Stomach (tissue), 19 donors: ENCODE measurements at places on chromosomes 7 and 10. TPM values are rescaled to one million over a fixed set of nuclear protein-coding genes. Genes with fewer than 3 reads are reported as not detected.

The GSTK1 gene
- 141 TPM for polyA plus RNA-seq

The FBXO24 gene
- 0.44 TPM for polyA plus RNA-seq

The GIMAP4 gene
- polyA plus RNA-seq, result 11.2 TPM

DNA sequence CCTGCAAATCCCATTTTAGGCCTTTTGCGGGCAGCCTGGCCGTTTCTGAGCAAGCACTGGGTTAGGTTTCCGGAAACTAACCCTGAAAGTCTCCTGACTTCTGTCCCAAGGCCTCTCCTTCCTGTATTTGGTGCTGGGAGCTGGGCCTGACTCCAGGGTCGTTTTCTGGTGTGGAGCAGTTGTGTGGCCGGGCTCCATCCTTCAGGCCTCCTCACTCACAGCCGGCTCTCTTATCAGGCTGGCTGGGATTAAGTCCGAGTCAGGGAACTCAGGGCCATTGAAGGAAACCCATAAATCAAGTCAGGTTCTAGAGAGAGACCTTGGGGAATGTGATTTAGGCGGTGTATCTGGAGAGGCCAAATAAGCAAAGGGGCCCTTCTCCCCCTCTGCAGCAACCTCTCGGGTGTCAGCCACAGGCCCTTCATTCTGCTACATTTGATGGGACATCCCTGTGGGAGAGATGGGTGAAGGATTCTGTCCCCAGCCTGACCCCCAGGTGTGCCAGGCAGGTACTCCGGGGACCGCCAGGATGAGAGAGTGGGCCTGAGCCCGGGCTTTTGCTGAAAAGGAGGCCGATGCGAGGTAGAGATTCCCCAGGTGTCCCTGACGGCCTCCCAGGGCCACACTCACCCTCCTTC, 3.3 kb downstream of the GATA3 start:
- H3K4me3 ChIP-seq, result no peak overlapping the region
- peaks cover 29% of the 10 kb centered on the region for H3K4me1 ChIP-seq
- no peak for DNase-seq
- peaks cover 24% of the 10 kb centered on the region for H3K27me3 ChIP-seq
- no peaks in the 10 kb centered on the region for H3K36me3 ChIP-seq

DNA sequence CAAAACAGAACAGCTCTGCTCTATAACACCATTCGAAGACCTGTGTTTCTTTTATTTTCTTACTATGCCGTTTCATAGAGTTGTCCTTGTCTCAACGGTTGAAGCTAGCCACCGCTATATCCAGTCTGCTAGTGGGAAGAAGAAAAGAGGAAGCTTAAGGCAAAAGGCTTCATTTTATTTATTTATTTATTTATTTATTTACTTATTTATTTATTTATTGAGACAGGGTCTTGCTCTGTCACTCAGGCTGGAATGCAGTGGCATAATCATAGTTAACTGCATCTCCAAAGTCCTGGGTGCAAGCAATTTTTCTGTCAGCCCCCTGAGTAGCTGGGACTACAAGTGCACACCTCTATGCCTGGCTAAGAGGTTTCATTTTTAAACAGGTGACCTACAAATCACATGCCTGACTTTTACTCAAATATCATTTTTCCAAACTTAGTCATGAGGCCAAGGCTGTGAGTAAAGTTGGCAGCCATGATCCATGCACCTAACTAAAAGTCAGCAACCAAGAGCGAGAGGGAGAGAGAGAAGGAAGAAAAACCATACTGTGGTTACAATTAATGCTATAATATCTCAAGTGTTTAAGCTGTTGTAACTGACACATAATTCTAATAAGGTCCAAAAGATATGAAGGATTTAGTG, 1305.3 kb upstream of the LRRTM3 start:
- no peak overlapping the region for H3K27ac ChIP-seq
- DNase-seq, result no peak
- H3K4me3 ChIP-seq, result no peak overlapping the region
- no peaks in the 10 kb centered on the region for H3K27me3 ChIP-seq
- H3K4me1 ChIP-seq, result no peaks in the 10 kb centered on the region

- DNase-seq, result peak; percentile 87
- no peaks in the 10 kb centered on the region for H3K4me1 ChIP-seq
- no peak overlapping the region for H3K27ac ChIP-seq
Observed at GRCh38 chr10:3131098-3131497, 41.5 kb downstream of the PITRM1 start.

GRCh38 chr10:58575491-58575890, 62.8 kb downstream of the BICC1 start:
- H3K4me3 ChIP-seq, result no peak overlapping the region
- no peaks in the 10 kb centered on the region for H3K27me3 ChIP-seq
- H3K4me1 ChIP-seq, result peaks cover 14% of the 10 kb centered on the region
- no peak for DNase-seq
- no peaks in the 10 kb centered on the region for H3K36me3 ChIP-seq

DNA sequence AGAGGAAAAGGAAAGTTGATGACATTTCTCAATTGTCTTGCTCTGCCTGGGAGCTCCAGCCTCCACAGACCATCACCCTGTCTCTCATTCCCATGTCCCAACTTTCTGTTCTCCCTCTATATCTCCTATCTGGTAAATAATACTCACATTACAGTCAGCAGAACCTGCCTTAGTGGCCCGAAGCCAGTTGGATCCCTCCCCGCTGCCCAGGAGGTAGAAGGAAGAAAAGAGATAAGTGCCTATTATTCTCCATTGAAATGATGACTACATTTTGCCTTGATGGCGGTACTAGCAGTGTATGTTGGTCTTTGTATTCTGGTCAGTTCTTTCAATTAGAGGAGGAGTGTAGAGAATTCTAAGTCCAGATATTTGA, 91.9 kb downstream of the CSTF2T start:
- H3K36me3 ChIP-seq, result no peaks in the 10 kb centered on the region
- H3K4me3 ChIP-seq, result no peak overlapping the region
- no peak for DNase-seq
- no peaks in the 10 kb centered on the region for H3K4me1 ChIP-seq
- no peak overlapping the region for H3K27ac ChIP-seq
- no peaks in the 10 kb centered on the region for H3K27me3 ChIP-seq

DNA sequence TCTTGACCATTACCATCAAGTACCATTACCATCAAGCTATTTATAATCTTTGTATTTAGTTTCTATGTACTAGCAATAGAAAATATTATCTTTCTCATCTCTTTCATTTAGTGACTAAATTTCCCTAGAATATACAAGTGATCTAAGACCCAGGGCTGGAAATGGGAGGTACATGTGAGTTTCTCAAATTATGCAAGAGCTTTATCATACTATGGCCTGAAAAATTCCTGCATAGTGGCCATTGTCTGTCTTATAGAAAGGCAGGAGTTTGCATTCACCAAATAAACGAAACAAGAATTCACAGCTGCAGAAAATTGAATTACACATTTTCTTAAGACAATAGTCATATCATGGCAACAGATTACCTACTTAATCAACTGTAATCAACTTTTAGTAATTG, 50.7 kb upstream of the HDAC9 start:
- no peaks in the 10 kb centered on the region for H3K4me1 ChIP-seq
- no peak overlapping the region for H3K27ac ChIP-seq
- no peaks in the 10 kb centered on the region for H3K27me3 ChIP-seq
- no peak overlapping the region for H3K4me3 ChIP-seq
- no peaks in the 10 kb centered on the region for H3K36me3 ChIP-seq
- no peak for DNase-seq

DNA sequence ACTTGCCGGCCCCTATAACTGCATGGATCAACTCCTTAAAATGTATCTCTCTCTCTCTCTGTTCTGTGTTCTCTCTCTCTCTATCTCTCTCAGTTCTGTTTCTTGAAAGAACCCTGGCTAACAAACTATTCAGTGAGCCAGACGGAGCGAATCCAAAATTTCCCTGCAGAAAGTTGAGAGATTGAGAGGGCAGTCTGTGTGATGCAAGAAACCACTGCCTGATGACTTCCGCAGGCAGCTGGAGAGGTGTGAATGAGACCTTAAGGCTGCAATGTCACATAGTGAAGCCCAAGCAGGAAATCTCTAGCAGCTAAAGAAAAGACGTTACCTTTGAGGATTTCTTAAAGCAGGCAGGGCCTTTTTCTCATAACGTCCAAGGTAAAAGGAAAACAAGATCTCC, 17.3 kb downstream of the FAM107B start:
- no peaks in the 10 kb centered on the region for H3K36me3 ChIP-seq
- H3K27ac ChIP-seq, result no peak overlapping the region
- no peaks in the 10 kb centered on the region for H3K4me1 ChIP-seq
- DNase-seq, result no peak

- peaks cover 21% of the 10 kb centered on the region for H3K4me1 ChIP-seq
- no peak overlapping the region for H3K4me3 ChIP-seq
- H3K36me3 ChIP-seq, result no peaks in the 10 kb centered on the region
- DNase-seq, result peak; percentile 88
- H3K27me3 ChIP-seq, result no peaks in the 10 kb centered on the region
Observed at GRCh38 chr7:46713868-46714596, 793.0 kb upstream of the IGFBP3 start.
